RCC 7860 (cell line): ENCODE measurements at places on chromosomes 6 and 20.

GRCh38 chr6:117483004-117483644 lies 650 bp downstream of the DCBLD1 start:
- peak; percentile 45 for DNase-seq

DNA sequence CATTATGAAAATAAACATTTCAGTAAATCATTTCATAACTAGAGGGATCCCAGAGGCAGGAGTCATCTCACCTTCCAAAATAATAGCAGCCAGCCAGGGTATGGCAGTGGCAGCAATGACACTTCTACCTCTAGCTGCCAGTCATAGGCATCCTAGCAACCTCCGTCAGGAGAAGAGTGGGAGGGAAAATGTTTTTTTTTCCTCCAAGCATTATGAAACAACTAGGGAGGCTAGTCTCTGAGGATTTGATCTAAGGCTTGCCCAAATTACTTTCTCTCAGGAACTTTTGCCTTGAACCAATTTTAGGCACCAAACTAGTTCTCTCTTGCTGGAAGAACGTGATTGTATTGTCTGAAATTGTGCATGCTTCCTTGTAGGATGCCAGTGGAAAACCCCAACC lies 208.7 kb upstream of the PREP start:
- no peak for DNase-seq

- no peak for DNase-seq
Measured at GRCh38 chr6:70538376-70538775, 28.4 kb upstream of the SDHAF4 start.

GRCh38 chr20:41440882-41441281 lies 74.3 kb upstream of the EMILIN3 start:
- DNase-seq = no peak

- no peak for DNase-seq
Measured at GRCh38 chr20:334578-334977, 9.2 kb downstream of the SOX12 start.

DNA sequence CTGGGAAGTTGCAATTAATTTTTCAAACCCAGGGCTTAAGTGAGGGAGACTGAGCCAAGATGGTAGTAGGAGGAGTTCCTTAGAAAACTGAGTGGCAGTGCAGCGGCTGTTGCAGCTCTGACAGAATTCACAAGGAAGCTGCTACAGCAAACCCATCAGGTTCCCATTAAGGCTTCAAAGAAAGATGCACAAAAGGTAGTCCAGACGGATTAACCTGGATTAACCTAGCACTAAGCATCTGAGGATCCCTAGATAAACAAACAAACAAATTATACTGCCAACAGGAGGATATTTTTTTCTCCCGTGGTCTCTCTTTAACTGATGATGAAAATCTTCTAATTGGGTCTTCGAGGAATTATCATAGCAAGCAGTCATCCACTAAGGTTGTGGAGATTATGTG lies 5.2 kb downstream of the TENT5A start:
- DNase-seq = no peak

DNA sequence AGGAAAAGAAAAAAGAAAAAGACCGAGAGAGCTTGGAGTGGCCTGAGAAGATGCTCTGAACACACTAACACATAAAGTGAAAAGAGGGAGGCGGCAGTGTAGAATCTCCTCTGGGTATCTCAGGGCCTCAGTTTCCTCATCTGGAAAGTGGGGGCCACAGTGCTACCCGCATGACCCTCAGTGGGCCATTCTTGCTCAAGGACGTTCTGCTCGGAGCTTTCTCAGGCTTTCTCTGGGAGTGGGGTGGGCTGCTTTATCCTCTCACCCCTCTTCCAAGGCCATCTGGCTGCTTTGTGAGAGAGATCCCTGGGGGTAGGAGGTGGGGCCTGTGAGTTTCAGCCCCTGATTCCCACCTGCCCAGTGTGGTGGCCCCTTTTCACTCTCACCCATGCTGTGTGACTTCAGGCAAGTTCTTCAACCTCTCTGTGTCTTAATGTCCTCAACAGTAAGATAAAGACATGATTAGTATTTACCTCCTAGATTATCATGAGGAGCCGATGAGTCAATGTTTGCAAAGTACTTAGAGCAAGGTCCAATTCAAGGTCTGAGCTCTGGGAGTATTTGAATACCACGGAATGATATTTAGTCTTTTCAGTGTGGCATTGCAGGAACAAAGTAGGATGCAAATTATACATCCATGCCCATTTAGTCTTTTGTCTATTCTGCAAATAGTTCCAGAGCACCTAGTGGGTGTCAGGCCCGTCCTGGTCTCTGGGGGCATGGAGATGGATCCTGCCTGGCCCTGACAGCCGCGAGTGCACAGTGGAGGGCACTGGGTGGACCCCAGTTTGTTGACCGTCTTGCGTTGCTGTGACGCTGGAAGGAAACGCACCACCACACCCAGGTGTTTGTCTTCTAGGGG lies 34.3 kb downstream of the SRC start:
- DNase-seq = peak; percentile 52

- DNase-seq = no peak
Measured at GRCh38 chr6:15160812-15161211, 85.1 kb upstream of the JARID2 start.

GRCh38 chr6:20599302-20600051 lies 65.2 kb downstream of the CDKAL1 start:
- no peak for DNase-seq

- peak; percentile 30 for DNase-seq
Measured at GRCh38 chr20:17538517-17539170, 7.5 kb upstream of the BFSP1 start.

DNA sequence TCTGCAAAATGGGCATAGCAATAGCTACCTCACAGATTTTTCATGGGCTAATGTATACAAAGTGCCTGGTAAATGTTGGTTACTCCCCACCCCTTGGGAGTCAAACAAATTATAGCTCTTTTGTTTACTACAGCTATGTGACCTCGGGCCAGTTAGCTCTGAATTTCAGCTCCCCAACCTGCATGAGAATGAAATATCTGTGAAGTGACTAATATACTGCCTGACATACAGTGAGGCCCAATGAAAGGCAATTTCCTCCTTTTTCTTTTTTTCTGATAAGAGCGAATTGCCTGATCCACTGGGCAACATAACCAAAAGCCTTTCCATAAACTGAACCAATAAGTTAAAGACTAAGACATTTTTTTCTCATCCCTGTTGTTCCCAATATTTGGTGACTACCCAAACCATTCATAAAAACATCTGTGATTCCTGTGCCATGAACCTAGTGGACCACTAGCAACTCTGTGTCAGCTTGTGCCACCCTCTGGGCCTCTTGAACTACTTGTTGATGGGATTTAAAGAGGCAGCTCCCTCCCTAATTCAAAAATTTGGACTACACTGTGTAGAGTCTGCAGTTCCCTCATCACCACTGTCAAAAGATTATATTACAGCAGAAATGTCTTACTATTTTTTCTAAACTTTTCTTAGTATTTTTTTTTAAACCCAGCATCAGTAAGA lies 91.9 kb upstream of the TMEM30A start:
- DNase-seq = no peak

DNA sequence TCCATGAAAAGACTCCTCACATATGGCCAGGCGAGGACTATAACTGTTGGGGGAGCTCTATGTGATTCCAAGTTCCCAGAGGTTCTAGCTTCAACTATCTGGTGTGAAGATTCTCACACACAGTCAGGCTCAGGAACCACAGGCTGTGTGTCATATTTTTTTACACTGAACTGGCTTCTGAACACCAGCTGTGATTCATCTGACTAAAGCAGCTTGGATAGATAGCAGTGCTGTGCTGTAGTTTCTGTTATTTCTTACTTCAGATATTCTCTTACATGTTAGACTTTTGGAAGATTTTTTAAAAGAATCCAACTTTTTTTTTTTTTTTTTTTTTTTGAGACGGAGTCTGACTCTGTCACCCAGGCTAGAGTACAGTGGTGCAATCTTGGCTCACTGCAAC lies 140.7 kb upstream of the MCHR2 start:
- DNase-seq = no peak

GRCh38 chr6:126072172-126072571 lies 85.8 kb downstream of the TRMT11 start:
- no peak for DNase-seq

DNA sequence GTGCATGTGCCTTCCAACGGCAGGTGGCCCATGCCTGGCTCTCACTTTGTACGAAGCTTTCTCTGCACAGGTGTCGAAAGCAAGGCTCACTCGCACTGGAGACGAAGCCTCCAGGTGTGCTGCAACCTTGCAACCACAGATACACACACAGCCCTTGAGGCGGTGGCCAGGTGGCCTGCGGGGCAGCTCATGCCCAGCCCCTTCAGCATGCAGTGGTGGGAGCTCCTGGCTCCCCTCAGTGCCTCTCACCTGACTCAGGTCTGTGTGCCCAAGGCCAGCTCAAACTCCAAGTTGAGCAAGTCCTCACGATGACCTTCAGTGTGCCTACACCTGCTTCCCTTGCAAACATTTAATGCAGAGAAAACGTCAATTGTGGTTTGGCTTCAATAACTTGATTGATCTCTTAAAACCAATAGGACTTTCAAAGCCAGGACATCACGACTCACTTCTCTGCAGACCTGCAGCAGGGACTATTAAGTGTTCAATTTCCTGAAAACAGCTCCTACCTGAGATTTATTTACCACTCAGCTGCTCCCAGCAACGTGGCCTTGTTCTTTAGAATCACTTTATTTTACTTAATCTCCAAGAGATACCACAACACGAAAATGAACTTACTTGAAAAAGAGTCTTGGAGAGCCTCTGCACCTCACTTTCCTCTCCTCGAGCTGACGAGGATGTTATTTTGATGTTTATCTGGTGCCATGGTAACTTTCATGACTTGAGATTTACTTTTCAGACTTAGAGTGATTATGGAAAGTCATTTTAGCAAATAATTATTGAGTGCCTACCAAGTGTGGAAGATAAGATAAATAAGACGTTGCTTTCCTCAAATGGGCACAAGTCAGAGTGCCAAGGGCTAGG lies 86.3 kb downstream of the SLC22A23 start:
- DNase-seq = no peak

DNA sequence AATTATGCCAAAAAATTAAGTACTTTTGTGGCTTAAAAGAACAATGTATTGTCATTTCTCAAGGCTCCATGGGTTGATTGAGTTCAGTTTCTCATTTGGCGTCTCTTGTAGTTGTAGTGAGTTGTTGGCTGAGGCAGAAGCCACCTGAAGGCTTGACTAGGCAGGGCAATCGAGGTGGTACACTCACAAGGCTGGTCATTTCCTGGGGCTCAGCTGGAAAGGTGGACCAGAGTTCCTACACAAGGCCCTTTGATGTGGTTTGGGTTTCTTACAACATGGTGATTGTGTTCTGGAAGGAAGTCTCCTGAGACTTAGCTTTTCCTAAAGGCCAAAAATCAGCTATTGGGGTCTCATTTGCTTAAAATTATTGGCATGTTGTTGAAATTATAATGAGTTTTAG lies 22.6 kb downstream of the MAS1 start:
- DNase-seq = no peak

DNA sequence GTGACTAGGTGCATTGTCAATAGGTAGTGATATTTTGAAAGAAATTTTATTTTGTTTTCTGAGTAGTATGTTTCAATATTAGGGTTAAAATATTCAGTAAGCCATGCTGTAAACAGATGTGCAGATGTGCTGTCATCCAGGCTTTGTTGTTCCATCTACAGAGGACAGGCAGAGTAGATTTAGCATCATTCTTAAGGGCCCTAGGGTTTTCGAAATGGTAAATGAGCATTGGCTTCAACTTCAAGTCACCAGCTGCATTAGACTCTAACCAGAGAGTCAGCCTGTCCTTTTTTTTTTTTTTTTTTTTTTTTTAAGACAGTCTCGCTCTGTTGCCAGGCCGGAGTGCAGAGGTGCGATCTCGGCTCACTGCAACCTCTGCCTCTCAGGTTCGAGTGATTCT lies 27.1 kb upstream of the BACH2 start:
- no peak for DNase-seq

- DNase-seq = no peak
Measured at GRCh38 chr20:38224531-38224930, 36.0 kb downstream of the KIAA1755 start.

GRCh38 chr6:161366301-161366923 lies 92.6 kb upstream of the AGPAT4 start:
- no peak for DNase-seq

DNA sequence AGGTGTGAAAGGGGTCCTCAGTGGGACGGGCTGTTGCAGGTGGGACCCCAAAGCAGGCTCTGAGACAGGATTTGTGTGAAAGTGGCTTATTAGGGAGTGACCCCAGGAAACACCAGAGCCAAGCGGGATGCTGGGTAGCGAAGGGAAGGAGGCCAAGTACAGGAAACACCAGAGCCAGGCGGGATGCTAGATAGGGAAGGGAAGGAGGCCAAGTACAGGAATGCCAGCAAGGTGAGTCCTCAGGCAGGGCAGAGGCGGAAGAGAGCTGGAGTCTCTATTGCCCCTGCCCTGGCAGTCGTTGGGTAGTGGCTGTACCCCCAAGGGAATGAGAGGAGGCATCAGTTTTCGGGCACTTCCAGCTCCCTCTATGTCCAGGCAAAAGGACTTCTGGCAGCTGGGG lies 30.5 kb upstream of the TGM2 start:
- DNase-seq = no peak
